Lung microvascular endothelial cell (primary cell): ENCODE measurements at places on chromosomes 4 and X.

DNA sequence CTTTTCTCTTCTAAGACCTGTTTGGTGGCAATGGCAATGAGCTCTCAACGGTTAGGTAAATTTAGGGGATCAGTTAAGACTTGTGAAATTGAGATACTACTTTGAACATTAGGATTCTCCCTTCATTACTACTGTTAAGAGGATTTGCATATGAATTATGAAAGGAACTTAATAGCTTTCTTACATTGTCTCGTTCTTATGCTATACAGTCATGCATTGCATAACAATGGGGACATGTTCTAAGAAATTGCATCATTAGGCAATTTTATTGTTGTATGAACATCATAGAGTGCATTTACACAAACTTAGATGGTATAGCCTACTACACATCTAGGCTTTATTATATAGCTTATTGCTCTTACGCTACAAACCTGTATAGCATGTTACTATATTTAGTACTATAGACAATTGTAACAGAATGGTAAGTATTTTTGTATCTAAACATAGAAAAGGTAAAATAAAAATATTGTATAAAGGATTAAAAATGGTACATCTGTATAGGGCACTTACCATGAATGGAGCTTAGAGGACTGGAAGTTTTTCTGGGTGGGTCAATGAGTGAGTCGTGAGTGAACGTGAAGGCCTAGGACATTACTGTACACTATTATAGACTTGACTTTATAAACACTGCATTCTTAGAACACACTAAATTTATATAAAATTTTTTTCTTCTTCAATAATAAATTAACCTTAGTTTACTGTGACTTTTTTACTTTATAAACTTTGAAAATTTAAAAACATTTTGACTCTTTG is 62.5 kb downstream of the PAQR3 start:
- no peak for DNase-seq

DNA sequence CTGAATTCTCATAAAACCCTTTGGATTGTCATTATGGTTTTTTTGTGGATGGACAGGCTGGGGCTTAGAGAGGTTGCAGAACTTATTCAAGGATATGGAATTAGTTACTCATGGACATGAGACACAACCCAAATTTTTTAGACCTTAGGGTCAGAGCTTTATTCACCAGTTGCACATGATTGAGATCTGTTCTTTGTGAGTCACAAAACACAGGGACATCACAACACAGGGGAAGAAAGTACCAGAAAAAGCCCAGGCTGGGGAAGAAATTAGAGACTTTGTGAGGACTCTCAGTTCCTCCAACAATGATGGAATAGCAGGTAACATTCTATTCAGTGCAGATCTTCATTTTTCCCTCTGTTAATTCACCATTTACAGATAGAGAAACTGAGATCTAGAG is 602.4 kb upstream of the CPEB2 start:
- no peak for DNase-seq

- no peak for DNase-seq
Measured at GRCh38 chrX:9267415-9267814, 197.4 kb upstream of the TBL1X start.

- peak; percentile 7 for DNase-seq
Measured at GRCh38 chrX:149825424-149825823, 43.7 kb downstream of the MAGEA9 start.

DNA sequence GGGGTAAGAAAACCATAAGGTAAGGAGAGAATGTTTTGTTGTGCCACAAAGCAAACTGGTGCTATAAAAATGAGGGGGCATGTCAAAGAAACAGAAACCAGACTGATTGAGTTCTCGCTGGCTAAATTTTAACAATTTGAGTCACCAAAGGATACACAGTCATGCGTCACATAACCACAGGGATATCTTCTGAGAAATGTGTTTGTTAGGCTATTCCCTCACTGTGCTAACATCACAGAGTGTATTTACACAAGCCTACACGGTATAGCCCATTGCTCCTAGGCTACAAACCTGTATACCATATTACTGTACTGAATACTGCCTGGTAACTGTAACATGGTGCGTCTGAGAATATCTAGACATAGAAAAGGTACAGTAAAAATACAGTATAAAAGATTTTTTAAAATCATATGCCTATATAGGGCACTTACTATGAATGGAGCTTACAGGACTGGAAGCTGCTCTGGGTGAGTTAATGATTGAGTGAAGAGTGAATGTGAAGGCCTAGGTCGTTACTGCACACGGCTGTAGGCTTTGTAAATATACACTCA is 50.1 kb downstream of the FBXW7 start:
- peak; percentile 82 for DNase-seq

- DNase-seq, result no peak
Measured at GRCh38 chr4:66373268-66373667, 703.0 kb upstream of the EPHA5 start.

DNA sequence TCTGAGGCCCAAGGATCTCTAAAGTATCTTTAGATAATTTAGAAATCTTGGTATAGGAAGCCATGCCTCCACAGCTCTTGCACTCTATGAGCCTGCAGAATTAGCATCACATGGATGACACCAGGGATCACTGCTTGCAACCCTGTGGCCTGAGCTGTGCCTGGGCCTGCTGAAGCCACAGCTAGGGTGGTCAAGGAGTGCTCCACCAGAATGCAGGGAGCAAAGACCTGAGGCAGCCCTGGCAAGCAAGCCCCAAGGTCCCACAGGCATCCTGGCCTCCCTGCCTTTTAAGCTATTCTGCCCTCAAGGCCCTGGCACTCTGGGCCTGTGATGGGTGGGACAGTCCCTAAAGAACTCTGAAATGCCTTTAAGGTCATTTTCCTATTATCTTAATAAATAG is 105.2 kb upstream of the NALF2 start:
- DNase-seq, result no peak
